ENCODE measurements at places on chromosomes 1 and 21.

DNA sequence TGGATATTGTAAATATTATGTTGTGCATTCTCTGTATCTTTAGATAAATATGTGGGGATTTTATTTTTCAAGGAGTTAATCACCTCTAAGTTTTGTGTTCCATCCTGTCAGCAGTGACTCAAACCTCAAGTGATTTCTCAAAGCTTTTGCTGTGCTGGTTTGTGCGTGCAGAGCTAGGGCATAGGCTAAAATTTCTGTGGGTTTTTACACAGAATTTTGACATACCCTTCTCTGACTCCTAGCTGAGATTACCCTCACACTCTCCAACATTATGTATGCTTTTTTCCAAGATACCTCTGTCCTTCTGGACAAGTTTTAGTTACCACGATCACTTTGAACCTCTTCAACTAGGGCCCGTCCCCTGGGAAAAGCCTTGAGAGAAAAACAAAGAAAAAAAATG is 384.9 kb downstream of the NCAM2 start:
- DNase-seq: no peak

DNA sequence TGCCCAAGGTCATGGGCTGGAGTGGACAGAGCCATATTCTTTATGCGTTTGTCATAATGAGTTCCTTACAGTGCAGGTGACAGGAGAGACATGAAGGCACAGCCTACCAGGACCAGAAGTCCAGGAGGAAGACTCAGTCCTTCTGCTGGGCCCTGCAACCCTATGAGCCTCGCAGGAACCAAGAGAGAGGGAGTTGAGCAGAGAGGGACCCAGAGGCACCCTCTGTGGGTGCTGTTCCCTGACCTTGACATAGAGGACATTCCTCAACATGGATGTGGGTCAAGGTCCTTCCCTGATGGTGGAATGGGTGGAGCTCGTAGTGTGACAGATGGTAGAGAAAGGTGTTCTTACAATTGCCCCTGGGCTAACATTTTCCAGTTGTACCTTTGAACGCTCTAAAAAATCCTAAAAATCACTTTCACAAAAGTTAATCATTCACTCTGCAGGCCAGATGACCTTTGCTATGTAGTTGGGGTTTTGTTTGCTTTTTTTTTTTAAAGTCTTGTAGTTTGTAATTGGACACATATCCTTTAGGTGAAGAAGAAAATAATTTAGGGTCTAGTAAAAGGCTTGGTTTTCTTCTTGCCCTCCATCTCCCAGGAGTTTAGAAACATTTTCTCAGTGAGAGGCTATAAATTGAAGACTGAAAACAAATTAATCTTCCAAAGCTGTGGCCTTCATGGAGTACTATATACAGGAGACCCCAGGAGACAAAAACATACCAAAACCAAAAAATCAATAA is 41.9 kb downstream of the MAB21L3 start:
- DNase-seq: no peak

- no peak for DNase-seq
Observed at GRCh38 chr1:154603317-154603716, 4.7 kb downstream of the ADAR start.

- DNase-seq: no peak
Observed at GRCh38 chr1:67983867-67984266, 66.6 kb downstream of the DIRAS3 start.

GRCh38 chr1:44760876-44761275 is 14.5 kb upstream of the RPS8 start:
- DNase-seq: no peak

DNA sequence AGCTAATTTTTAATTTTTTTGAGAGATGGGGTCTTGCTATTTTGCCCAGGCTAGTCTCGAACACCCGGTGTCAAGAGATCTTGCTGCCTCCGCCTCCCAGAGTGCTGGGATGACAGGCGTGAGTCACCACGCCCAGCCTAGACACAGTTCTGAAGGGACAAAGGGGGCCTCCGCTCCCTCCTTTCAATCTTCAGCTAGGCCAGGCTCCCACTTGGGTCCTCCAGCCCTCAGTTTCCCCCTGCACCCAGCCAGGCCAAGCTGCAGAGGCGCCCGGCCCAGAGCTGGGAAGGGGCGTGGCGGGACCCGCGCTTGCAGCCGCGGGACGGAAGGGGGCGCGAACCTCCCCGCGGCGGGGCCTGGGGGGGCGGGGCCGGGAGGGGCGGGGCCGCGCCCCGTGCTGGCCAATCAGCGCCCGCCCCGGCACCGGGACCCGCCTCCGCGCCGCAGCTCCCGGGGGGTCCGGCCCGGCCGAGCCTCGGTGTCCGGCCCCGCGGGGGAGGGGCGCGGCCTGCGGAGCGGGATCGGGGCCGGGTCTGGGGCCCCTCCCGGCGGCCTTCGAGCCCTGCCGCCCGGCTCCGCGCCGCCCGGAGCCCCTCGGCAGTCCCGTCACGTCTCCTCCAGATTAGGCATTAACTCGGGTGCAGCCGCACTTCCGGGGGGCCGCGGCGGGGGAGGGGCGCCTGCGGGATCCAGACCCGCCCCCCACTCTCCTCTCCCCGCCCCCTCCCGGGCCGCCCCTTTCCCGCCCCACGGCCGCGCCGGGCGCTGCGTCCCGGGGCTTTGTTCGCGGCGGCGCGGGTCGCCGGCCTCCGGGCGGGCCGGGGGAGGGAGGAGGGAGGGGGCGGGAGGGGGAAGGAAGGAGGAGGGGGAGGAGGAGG is 559 bp upstream of the AGRN start:
- DNase-seq: peak; percentile 44

DNA sequence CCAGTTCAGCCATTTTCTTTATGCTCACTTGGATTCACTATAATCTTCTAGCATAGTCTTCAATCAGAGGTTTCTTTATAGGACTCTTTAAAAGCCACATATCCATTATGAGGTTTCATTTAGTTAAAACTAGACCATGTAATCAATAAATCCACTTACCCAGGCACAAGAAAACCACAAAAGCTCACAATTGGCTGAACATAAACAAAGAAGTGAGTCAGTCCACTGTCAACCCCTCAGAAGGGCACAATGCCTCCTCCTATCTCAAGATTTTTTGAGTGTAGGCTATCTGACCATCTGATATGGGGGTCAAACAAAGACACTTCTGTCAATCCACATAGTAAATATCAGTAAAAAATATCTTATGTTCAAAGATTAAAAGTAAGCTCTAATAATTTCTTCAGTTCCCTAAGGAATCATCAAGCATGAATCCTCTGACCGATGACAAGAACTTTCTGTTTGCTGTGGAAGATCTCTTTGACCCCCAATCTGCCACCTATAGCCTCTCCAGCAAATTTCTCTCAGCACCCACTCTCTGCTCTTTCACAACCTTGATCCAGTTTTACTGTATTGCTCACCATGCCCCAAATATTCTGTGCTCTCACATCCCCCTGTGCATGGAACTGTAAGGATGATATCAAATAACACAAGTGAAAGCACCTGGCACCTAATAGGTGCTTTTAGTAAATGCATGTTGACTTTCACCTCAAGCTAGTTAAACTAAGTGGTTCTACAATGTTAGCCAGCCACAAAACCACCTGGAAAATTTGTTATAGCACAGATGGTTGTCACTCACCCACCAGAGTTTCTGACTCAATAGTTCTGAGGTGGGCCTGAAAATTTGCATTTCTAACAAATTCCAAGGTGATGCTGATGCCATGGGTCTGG is 16.7 kb downstream of the RAB3B start:
- no peak for DNase-seq

- DNase-seq: no peak
Observed at GRCh38 chr1:173410133-173410793, 66.9 kb upstream of the PRDX6 start.

DNA sequence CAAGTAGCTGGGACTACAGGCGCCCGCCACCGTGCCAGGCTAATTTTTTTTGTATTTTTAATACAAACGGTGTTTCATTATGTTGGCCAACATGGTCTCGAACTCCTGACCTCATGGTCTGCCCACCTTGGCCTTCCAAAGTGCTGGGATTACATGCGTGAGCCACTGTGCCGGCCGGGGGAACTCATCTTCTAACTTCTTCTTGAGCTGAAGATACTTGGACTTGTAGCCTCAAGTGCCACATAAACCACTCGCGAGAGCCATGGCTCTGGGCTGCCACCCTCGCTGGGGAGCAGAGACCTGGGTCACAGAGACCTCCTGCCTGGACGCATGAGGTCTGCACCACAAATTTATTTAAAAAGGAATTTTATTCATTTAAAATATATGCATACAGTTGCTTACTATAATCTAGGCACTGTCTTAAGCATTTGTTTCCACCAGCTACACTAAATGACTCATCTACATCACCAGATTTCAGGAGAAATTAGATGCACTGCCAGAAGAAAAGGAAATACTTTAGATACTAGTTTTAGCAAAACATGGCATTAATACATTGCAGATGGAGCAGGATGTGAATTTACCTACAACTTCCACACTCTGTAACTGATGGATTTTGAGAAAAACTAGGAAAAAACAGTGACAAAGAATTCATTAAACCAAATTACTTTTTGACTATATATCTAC is 29.9 kb upstream of the PUM1 start:
- DNase-seq: no peak

DNA sequence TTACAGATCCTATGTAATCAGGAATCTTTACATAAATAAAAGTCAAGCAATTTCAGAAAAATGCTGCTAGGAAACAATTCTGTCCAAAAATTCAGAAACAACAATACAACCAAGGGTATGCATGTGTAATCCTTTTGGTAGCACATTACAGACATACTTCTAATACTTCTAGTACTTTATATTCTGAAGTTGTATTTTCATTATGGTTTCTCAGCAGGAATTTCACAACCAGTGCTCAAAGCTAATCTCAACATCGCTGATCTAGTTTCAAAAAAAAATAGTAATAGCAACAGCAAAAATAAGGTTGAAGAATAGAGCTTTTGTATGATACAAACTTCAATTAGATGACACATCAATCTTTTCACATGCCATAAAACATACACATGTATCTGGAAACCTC is 545.2 kb downstream of the LTN1 start:
- no peak for DNase-seq

- no peak for DNase-seq
Observed at GRCh38 chr1:234589854-234590620, 19.9 kb downstream of the IRF2BP2 start.

- no peak for DNase-seq
Observed at GRCh38 chr1:48785869-48786268, 9.2 kb upstream of the BEND5 start.

- no peak for DNase-seq
Observed at GRCh38 chr21:46229923-46230260, 1.3 kb upstream of the LSS start.

GRCh38 chr1:162381941-162382750 is 618 bp downstream of the C1orf226 start:
- no peak for DNase-seq

DNA sequence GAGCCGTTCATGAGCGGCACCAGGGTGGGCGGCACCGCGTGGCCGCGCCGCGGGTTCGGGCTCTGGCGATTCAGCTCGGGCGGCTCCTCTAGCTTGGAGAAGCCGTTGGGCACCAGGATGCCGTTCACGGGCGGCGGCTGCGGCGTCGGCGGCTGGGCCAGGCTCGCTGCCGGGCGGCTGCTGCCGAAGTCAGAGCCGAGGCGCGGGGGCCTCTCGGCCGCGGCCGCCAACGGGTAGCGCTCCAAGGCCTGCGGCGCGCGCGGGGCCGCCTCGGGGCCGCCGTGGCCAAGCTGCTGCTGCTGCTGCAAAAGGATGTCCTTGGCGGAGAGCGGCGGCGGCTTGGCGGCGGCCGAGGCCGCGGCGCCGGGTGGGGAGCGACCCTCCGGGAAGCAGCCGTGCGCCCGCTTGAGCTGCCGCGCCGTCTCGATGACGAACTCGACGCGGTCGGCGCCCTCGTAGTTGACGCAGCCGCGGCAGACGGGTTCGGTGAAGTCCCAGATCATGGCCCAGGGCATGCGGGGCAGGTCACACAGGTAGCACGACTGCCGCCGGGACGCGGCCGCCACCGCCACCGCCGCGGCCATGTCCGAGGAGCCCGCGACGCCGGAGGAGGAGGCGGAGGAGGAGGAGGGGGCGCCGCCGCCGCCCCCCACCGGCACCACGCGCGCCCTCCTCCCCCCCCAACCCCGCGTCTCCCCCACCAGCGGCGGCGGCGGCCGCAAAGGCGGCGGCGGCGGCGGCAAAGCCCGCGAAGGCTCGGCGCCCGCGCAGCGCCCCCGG is 877 bp downstream of the IRF2BP2 start:
- DNase-seq: no peak

GRCh38 chr1:228543396-228543795 is 56.2 kb downstream of the RNF187 start:
- no peak for DNase-seq

DNA sequence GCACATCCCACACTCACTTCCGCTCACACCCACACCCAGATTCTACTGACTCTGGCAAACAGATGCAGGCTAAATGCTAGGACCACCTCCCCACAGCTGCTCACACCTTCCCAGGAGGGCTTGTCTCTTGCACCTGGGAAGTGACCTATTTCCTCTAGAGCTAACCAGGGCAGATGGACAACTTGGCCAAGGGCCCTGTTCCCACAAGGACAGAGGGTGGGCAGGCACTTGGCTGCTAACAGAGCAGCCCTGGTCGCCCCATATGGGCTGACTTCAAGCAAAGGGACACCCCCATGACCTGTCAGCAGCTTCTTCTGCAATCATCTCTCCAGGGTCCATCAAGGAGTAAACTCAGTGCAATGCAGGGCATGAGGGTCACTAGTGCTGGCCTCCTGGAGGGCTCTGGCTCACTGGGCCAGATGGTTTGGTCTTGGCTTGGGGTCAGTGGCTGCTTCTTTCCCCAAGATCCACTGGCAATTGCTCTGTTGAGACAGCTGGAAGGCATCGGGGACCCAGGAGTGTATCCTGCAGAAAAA is 641.5 kb downstream of the PLPP3 start:
- no peak for DNase-seq

DNA sequence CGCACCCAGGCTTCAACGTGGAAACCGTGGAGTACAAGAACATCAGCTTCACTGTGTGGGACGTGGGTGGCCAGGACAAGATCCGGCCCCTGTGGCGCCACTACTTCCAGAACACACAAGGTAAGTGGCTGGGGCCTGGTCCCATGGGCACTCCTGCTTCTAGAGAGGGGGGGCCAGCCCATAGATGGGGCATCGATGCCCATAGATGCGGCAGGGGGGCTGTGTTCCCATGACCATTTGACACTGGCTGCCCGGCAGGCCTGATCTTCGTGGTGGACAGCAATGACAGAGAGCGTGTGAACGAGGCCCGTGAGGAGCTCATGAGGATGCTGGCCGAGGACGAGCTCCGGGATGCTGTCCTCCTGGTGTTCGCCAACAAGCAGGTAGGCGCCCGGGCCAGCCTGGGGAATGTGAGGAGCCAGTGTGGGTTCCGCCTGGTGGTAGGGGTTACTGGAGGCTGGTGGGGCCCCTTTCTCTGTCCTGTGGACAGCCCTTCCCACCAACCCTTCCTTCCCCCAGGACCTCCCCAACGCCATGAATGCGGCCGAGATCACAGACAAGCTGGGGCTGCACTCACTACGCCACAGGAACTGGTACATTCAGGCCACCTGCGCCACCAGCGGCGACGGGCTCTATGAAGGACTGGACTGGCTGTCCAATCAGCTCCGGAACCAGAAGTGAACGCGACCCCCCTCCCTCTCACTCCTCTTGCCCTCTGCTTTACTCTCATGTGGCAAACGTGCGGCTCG is 5.6 kb downstream of the C1orf35 start:
- DNase-seq: peak; percentile 20

GRCh38 chr1:9811239-9811966 is 12.4 kb downstream of the CLSTN1 start:
- no peak for DNase-seq

- DNase-seq: no peak
Observed at GRCh38 chr1:61825393-61825792, 83.1 kb downstream of the PATJ start.

GRCh38 chr1:198630863-198631262 is 8.0 kb upstream of the PTPRC start:
- DNase-seq: no peak

GRCh38 chr1:21801100-21801499 is 11.0 kb upstream of the LDLRAD2 start:
- DNase-seq: no peak

All from omental fat pad (tissue), 4 donors.